ENCODE measurements at places on chromosomes 4 and X. TPM values are rescaled to one million over a fixed set of nuclear protein-coding genes. Genes with fewer than 3 reads are reported as not detected.
A peak's percentile ranks its signal among the peaks of the same experiment; 100 is the strongest.

Gene ZNF330
- 49.7 TPM for polyA plus RNA-seq

Gene ZCCHC4
- 12.2 TPM for polyA plus RNA-seq

Gene EGFL6
- polyA plus RNA-seq = 7.3 TPM

Gene APLN
- polyA plus RNA-seq = 2.5 TPM

DNA sequence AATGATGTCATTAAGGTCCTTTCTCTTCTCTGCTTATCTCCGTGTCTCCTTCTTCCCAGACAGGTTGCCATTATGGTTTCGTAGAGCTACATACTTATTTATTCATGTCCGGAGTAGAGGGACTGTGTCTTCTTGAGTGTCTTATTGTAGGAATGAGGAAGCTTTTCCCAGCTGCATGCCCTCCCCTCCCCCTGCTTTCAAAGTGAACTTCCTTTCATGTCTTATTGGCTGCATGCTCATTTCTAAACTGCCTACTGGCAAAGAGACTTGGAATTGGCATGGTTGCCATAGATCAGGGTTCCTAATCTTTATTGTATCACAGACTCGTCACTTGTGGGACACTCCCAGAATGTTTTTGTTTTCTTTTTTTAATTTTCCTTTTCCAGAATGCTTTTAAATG lies 15.4 kb downstream of the VAMP7 start:
- no peaks in the 10 kb centered on the region for H3K27me3 ChIP-seq
- no peak overlapping the region for H3K4me3 ChIP-seq
- H3K27ac ChIP-seq = no peak overlapping the region
- DNase-seq = no peak

- peak overlapping the region; percentile 28 for H3K27ac ChIP-seq
- no peaks in the 10 kb centered on the region for H3K4me1 ChIP-seq
- H3K36me3 ChIP-seq = no peaks in the 10 kb centered on the region
- no peak overlapping the region for H3K4me3 ChIP-seq
- DNase-seq = no peak
Observed at GRCh38 chr4:118997601-118998000, 108.9 kb downstream of the SYNPO2 start.

Gene VCX3B
- polyA plus RNA-seq = not detected

Gene GAB1
- polyA plus RNA-seq = 69.2 TPM

- H3K27ac ChIP-seq = peak overlapping the region; percentile 80
- no peaks in the 10 kb centered on the region for H3K27me3 ChIP-seq
- peaks cover 24% of the 10 kb centered on the region for H3K4me1 ChIP-seq
- H3K4me3 ChIP-seq = no peak overlapping the region
- peak; percentile 69 for DNase-seq
Observed at GRCh38 chr4:77127837-77128621, 29.0 kb upstream of the CCNG2 start.

DNA sequence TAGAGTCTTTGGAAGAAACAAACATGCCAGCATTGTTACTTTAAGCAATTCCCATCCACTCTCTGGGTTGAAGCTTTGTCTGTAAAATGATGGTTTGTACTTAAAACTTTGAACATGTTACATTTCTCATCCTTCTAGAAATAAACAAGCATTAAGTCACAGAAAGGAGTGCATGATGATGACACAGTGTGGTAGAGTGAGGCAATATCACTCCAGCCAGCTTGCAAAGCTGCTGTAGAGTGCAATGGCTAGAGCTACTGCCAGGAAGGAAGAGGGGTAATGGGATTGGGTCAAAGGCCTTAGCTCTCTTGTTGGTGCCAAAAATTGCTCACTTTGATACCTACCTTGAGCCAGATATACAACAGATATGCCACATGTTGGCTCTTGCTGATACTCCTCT lies 12.3 kb upstream of the ENOX2 start:
- no peaks in the 10 kb centered on the region for H3K4me1 ChIP-seq
- H3K27ac ChIP-seq = no peak overlapping the region
- H3K27me3 ChIP-seq = no peaks in the 10 kb centered on the region
- no peaks in the 10 kb centered on the region for H3K36me3 ChIP-seq
- no peak overlapping the region for H3K4me3 ChIP-seq
- DNase-seq = no peak

Gene POLR2B
- 80.7 TPM for polyA plus RNA-seq

Gene SMARCA1
- 43.9 TPM for polyA plus RNA-seq

DNA sequence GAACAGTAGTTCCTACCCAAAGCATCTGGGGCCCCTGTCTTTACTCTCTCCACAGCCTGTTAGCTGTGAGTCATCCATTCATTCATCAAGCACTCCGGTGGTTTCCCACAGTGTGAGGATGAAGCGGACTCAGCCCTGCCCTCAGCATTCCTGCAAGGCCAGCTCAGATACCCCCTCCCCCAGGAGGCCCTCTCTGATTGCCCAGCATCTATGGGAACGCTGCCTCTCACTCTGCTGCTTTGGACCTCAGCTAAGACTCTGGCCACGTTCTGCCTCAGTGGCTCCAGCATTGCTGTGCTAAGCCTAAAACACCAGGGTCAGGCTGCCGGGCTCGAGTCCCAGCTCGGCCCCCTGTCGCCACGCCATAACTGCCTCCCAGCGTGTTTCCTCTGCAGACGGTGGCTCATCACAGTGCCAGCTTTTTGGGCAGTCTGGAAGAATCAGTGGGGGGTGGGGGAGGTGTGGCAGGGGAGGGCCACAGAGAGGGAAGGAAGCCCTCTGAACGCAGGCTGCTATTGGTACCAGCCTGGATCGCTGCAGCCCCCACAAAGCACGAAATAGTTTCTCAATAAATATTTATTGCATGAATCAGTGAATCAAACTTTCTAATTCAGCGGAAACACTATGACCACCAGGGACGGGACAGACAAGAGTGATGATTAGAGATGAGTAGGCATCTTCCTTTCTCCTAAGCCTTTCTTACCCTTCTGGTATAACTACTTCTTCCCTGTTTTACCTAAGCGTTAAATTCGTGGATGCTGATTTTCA lies 74.4 kb downstream of the SORCS2 start:
- H3K36me3 ChIP-seq = no peaks in the 10 kb centered on the region
- H3K27me3 ChIP-seq = no peaks in the 10 kb centered on the region
- no peak overlapping the region for H3K4me3 ChIP-seq
- H3K27ac ChIP-seq = no peak overlapping the region

Gene CDS1
- polyA plus RNA-seq = 59.6 TPM

Gene SMIM9
- not detected for polyA plus RNA-seq

Gene FGF5
- polyA plus RNA-seq = 0.25 TPM

GRCh38 chr4:145280541-145280940 lies 100.2 kb upstream of the OTUD4 start:
- no peaks in the 10 kb centered on the region for H3K36me3 ChIP-seq
- H3K4me1 ChIP-seq = no peaks in the 10 kb centered on the region
- H3K4me3 ChIP-seq = no peak overlapping the region

DNA sequence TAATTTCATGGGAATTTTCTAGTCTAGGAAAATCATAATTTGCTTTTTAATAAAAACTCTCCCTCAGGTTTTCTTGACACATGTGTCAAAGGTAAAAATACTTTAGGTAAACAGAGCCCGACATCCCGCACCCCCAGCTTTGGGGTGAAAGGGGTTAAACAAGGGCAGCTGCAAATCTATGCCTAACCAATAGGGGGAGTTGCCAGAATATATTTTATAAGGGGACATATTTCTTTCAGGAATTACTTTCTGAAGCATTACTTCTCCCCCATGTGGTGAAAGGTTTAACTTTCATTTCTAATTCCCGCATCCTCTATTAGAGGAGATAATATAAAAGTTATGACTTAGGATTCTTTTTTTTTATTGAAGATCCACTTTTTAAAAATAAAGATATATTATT lies 53.9 kb upstream of the HEPH start:
- H3K4me1 ChIP-seq = no peaks in the 10 kb centered on the region
- no peaks in the 10 kb centered on the region for H3K36me3 ChIP-seq
- H3K27ac ChIP-seq = no peak overlapping the region

Gene ETFDH
- 34.3 TPM for polyA plus RNA-seq

Gene STEEP1
- 24.5 TPM for polyA plus RNA-seq

DNA sequence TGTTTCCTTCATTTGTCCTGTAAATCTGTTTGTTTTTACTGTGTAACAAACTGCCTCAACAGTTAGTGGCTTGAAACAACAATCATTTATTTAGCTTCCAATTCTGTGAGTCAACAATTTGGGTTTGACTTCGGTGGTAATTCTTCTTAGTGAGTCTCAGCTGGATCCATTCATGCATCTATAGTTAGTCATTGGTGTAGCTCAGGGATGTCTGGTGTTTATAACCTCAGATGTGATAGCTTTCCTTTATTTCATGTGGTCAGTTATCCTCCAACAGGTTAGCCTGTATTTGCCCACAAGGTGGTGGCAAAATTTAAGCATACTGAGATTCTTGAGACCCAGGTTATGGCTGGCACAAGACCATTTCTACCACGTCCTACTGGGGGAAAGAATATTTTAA lies 1267.2 kb downstream of the RAPGEF2 start:
- no peak overlapping the region for H3K4me3 ChIP-seq
- H3K27ac ChIP-seq = no peak overlapping the region
- no peaks in the 10 kb centered on the region for H3K27me3 ChIP-seq
- no peaks in the 10 kb centered on the region for H3K4me1 ChIP-seq
- no peaks in the 10 kb centered on the region for H3K36me3 ChIP-seq

Gene AR
- 0.45 TPM for polyA plus RNA-seq

Gene PPP2R2C
- 3.9 TPM for polyA plus RNA-seq

Gene EGF
- 28.3 TPM for polyA plus RNA-seq

- no peaks in the 10 kb centered on the region for H3K36me3 ChIP-seq
- no peak within 1 kb of the TSS for H3K27ac ChIP-seq
- DNase-seq = no peak
- H3K4me3 ChIP-seq = no peak within 1 kb of the TSS
- H3K4me1 ChIP-seq = no peaks in the 10 kb centered on the region
Observed at GRCh38 chr4:3766036-3766784, at the start of gene ADRA2C. Gene ADRA2C, plus strand, starts transcription at chr4:3766385. Its CDS starts 222 bp downstream, at chr4:3766607.

Gene ADGRA3
- 51.5 TPM for polyA plus RNA-seq

GRCh38 chrX:78074088-78074487 lies 30.0 kb upstream of the PGK1 start:
- no peak overlapping the region for H3K4me3 ChIP-seq
- H3K4me1 ChIP-seq = no peaks in the 10 kb centered on the region
- no peak overlapping the region for H3K27ac ChIP-seq
- no peak for DNase-seq
- H3K27me3 ChIP-seq = no peaks in the 10 kb centered on the region
- H3K36me3 ChIP-seq = no peaks in the 10 kb centered on the region

Gene ARMCX1
- polyA plus RNA-seq = 37.1 TPM

- H3K27ac ChIP-seq = no peak overlapping the region
- H3K36me3 ChIP-seq = no peaks in the 10 kb centered on the region
- DNase-seq = no peak
- no peaks in the 10 kb centered on the region for H3K4me1 ChIP-seq
Observed at GRCh38 chrX:9862953-9863352, 76.7 kb downstream of the SHROOM2 start.

Gene TRAM1L1
- 2.8 TPM for polyA plus RNA-seq

GRCh38 chr4:189046642-189047041 lies 894.0 kb upstream of the FRG1 start:
- no peaks in the 10 kb centered on the region for H3K4me1 ChIP-seq
- H3K4me3 ChIP-seq = no peak overlapping the region
- DNase-seq = no peak
- no peaks in the 10 kb centered on the region for H3K27me3 ChIP-seq
- no peaks in the 10 kb centered on the region for H3K36me3 ChIP-seq

- no peak overlapping the region for H3K27ac ChIP-seq
- H3K4me3 ChIP-seq = no peak overlapping the region
- no peak for DNase-seq
- H3K36me3 ChIP-seq = no peaks in the 10 kb centered on the region
Observed at GRCh38 chr4:170001011-170001744, 25.0 kb downstream of the MFAP3L start.

GRCh38 chr4:72312032-72312650 lies 256.9 kb downstream of the ADAMTS3 start:
- H3K27ac ChIP-seq = no peak overlapping the region
- H3K4me1 ChIP-seq = no peaks in the 10 kb centered on the region
- DNase-seq = peak; percentile 21
- H3K4me3 ChIP-seq = no peak overlapping the region
- H3K36me3 ChIP-seq = no peaks in the 10 kb centered on the region

Gene TNIP3
- 0.16 TPM for polyA plus RNA-seq

- H3K36me3 ChIP-seq = peaks cover 59% of the 10 kb centered on the region
- H3K27me3 ChIP-seq = no peaks in the 10 kb centered on the region
- H3K4me3 ChIP-seq = no peak overlapping the region
- no peak overlapping the region for H3K27ac ChIP-seq
Observed at GRCh38 chr4:121669163-121669550, 27.6 kb downstream of the ANXA5 start.

Gene AMER1
- polyA plus RNA-seq = 5.1 TPM

Gene ODAPH
- polyA plus RNA-seq = not detected

DNA sequence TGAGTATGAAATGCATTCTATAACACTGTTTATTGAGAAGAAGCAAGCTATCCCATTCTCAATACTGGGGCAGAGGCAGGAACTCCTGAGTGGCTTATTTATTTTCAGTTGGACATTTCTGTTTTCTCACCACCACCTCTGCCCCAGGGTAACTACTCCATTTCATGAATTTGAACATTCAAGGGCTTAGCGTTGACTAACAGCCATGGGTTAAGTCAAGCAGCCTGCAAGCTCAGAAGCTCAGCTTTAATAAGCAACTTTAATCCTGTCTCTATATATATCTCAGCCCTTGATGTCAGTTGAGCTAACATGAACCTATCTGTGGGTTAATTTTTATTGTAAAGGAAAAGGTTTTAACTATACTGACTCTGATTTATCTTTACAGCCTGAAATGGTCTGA lies 93.8 kb downstream of the MBNL3 start:
- H3K4me3 ChIP-seq = no peak overlapping the region
- DNase-seq = no peak
- peaks cover 5% of the 10 kb centered on the region for H3K36me3 ChIP-seq
- H3K4me1 ChIP-seq = no peaks in the 10 kb centered on the region
- H3K27me3 ChIP-seq = no peaks in the 10 kb centered on the region

- peaks cover 38% of the 10 kb centered on the region for H3K27me3 ChIP-seq
- H3K4me3 ChIP-seq = no peak overlapping the region
- peak; percentile 3 for DNase-seq
- H3K4me1 ChIP-seq = peaks cover 13% of the 10 kb centered on the region
Observed at GRCh38 chr4:55637272-55637820, 1.2 kb upstream of the NMU start.

All from large intestine (tissue), 12 donors.